ENCODE measurements at places on chromosomes 3 and 15.

DNA sequence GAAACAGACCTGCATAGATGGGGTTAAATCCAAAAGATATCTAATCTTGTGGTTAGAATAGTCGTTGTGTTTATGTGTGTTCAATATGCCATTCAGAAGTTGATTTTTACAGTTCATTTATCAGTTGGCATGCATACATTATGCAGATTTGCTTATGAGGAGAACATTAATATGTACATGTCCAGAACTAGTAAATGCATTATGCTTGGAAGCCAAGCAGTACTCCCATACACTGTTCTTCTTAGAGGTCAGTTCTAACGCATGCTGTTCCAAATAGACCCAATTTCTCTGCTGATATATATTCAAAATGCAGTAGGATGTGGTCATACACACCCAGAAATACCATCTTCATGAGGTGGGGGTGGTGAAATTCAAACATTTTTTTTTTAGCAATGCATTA lies 956 bp downstream of the FGF12 start:
- DNase-seq: no peak

DNA sequence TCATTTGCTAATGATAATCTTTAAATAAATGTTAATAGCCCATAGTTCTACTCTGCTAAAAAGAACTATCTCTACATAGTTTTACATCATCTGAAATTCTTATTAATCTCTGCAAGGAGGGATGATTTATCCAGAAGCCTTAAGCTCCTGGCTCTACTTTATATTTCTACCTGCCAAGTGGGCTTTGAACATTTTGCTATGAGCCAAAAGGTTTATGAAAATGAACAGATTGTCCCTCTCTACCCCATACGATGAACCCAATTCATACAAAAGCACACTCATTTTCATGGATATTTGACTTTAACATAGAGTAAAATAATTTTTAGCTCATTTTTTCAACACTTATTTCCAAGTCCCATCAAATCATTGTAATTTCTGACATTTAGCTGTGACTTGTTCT lies 611.0 kb downstream of the NSUN3 start:
- DNase-seq: no peak

DNA sequence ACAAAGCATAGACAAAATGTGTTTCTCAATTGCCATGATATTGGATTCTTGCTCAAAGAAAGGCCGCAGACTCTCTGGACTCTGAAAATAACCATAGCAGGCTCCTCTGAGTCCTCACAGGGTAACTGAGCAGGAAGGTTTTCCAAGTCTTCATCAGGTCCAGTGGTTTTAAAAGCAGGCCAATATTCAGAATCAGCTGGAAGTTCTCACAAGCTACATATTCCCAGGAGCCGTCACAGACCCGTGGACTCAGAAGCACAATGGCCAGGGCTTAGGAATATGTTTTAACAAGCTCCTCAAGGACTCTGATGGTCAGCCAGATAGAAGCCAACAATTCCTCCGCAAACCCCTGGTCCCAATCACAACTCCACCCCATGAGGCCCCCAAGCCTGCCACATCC lies 256.1 kb upstream of the ADAMTS9 start:
- DNase-seq: no peak

DNA sequence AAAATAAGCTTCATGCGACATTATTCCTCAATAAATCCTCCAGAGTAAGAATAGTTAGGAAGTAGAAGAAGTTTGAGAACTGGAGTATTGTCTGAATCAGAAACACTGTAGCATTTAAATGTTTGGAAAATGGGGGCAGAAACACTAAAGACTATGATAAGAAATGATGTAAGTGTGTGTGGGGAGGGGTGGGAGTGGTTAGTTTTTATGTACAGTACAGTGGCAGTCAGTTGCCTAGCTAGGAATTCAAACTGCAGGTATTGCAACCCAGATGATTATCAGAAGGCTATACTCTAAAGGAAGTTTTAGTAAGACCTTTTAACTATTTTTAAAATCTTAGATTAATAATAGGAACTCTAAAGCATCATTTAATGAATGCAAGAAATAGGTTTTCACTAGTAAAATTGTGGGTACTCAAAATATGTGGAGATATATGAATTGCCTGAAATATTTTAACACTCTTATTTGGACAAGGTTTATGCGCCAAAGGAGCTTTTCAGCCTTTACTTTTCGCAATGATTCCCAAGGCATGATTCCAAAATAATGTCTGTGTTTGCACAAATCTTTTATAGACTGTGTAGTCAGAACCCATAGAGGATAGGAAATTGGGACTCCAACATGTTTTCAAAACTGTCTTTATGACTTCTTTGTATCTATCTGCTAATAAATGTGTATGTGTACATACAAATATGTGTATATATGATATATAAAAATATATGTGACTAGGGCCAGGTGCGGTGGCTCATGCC lies 8.0 kb upstream of the CCDC50 start:
- no peak for DNase-seq

DNA sequence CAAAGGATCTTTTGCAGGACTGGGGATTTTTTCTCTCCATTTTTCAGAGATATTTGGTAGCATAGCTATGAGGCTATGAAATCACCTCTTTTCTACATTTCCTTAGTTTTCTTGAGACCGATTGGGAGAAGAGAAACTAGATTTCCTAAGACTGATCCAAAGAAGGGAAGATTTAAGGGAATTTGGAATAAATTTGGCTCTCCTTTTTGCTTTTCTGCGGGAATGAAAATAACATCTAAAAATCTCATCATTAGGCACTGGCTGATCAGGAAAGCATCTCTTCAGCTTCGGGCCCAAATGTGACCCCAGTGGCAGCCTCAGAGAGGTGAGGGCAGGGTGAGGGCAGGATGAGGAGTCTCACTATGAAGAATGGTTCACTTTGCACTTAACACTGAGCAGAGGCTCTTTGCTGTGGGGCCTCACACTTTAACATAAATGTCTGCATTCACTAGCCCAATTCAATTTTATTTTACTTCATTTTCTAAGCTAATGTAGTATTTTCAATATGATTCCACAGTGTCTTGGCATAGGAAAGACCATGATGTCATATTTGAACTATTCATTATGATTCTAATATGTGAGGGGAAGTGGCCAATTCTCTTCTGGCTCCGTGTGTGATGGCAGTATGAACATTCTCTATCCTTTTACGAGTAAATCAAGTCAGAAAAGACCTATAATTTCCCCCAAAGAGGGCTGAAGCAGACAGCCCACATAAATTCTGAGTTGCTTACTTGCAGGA lies 193.2 kb downstream of the MEX3B start:
- DNase-seq: no peak

- DNase-seq: peak; percentile 88
Observed at GRCh38 chr3:161163297-161163696, 57.8 kb upstream of the NMD3 start.

DNA sequence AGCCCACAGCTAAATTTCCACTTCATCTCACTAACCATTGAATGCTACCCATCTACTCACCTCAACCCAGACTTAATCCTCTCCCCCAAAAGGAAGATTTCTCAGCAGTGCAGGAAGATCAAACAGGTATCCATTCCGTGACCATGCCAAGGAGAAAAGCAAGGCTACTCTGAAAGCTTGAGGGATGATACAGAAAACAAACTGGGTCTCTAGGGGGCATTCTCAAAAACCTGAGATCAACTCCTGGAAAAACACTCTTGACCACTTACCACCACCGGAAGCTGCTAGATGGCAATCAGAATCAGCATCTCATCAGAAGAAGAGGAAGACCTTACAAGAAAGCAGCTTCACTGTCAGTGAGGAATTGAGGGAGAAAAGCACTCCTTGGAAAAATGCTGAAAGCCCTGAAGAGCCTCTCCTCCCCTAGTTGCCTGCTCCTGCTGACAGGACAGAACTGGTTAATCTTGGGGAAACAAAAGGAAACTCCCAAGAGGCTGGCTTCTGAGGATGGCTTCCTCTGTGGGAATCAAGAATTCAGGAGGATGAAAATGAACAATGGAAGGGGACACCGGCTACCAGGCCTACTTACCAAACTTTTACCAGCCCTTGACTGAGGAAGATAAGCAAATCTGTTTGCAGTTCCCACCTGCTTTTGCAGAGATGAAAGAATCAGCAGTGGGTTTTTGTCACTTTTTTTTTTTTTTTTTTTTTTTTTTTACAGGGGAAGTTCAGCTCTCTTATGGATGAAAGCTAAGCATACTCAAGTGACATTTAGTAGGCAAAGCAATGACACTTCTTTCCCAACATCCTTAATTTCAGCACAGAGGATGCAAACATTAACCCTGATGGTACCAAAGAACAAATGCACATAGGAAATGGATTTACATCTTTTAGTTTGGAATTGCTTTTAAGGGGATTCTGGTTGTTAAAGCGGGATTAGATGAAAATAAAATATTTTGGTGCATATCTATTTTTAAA lies at the start of gene ATP8B4:
TSS of gene ATP8B4 (minus strand) at position 171 of the 978 bp plus-strand sequence. CDS start 12,267 bp downstream, outside the sequence.
- DNase-seq: no peak

- no peak for DNase-seq
Observed at GRCh38 chr3:126003447-126004190, 34.6 kb downstream of the ROPN1B start.

- no peak for DNase-seq
Observed at GRCh38 chr15:41581110-41581509, 22.1 kb downstream of the TYRO3 start.

- no peak for DNase-seq
Observed at GRCh38 chr15:26394801-26395200, 378.1 kb downstream of the GABRB3 start.

DNA sequence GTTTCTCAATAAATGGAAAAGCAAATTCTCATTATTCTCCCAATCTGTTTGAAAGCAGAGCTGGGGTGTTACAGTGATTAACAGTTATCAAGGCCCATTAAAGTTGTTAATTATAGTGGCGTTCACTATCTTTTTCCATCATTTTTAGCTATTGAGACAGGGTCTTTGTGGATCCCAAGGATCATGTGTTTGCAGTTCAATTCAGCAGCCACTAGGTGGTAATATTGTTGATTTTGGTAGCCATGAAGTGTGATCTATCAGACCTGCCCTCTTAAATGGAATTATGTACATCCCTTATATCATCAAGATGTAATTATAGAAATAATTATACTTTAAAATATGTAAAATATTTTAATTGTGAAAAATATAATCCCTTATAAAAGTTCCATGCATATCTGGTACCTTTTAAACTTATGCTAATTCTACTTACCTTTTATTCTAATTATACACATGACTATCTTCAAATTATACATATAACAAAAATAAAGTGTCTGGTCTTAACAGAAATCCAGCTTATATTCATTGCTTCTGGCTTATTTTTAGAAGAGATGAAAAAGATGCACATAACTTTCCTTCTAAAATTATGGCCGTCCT lies 126.4 kb downstream of the GREM1 start:
- peak; percentile 59 for DNase-seq

DNA sequence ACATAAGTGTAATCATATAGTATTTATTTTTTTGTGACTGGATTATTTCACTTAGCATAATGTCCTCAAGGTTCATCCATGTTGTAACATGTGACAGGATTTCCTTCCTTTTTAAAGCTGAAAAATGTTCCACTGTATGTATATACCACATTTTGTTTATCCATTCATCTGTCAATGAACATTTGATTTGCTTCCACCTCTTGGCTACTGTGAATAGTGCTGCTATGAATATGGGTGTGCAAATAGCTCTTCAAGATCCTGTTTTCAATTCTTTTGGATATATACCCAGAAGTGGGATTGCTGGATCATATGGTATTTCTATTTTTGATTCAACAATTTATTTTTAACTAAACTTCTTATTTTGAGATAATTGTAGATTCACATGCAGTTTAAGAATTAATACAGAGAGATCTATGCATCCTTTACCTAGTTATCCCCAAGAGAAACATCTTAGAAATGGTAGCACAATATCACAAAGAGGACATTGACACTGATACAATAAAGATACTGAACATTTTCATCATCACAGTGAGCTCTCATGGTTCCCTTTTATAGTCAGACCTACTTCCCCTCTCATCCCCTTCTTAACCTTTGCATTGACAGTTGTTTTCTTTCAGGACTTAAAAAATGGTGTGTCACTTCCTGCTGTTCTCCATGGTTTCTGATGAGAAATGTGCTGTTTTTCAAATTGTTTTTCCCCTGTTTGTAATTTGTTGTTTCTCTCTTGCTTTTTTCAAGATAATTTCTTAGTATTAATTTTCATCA lies 90.1 kb downstream of the SATB1 start:
- no peak for DNase-seq

DNA sequence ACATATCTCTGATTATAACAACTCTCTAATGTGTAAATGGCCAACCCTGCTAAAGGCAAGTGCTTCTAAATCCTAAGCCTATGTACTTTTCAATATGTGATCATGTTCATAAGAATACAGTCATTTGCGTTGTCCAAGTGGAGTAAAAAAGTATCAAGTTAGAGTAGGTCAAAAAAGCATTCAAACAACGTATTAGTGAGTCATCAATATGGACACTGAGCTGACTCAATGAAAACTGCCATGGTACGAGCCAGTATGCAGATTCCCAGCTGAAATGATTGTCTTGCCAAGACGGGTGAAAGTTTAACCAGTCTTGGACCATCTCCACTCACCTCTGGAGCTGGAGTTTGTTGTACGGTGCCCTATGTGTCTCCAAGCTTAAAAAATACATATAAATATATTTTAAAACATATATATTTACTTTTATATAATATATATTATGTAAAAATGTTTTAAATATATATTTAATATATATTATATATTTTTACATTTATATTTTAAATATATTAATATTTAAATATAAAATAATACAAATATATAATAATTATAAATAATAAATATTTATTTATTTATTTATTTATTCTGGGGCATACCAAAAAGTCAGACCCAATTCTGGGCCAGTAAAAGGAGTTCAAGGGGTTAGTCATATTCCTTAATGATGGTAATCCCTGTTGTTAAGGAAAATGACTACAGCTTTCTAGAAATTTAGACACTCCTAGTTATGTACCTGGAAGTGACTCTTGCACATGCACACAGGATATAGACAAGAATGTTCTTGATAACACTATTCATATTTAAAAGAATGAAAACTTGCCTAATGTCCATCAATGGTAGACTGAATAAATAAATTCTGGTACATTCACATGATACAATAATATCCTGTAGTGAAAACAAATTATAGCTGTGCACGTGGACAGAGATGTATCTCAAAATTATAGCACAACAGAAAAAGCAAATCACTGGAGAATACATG lies 27.2 kb downstream of the PLSCR4 start:
- no peak for DNase-seq

DNA sequence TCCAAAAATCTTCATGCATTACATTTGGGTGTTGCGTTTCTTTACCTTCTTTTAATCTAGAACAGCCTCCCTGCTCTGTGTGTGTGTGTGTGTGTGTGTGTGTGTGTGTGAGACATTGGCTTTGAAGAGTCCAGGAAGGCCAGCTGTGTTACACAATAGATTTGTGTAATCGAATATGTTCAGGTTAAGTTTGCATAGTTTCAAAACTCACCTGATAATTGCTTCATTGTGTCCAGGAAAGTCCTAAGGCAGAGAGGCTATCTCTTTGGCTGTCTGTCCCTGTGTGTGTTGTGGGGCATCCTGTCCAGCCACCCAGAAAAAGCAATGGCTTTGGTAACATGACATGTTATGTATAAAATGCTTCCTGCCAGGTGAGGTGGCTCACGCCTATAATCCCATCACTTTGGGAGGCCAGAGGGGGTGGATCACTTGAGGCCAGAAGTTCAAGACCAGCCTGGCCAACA lies 37.5 kb downstream of the ZNF710 start:
- DNase-seq: no peak

- no peak for DNase-seq
Observed at GRCh38 chr3:71127844-71128243, 455.7 kb downstream of the FOXP1 start.

- peak; percentile 86 for DNase-seq
Observed at GRCh38 chr3:48248095-48248850, 7.4 kb downstream of the ZNF589 start.

- DNase-seq: no peak
Observed at GRCh38 chr15:67969892-67970291, 84.2 kb upstream of the PIAS1 start.

GRCh38 chr15:52102463-52102862 lies 10.1 kb downstream of the BCL2L10 start:
- peak; percentile 90 for DNase-seq
